Left renal pelvis (tissue), 4 donors: ENCODE measurements at places on chromosomes 2 and 18. TPM values are rescaled to one million over a fixed set of nuclear protein-coding genes. Genes with fewer than 3 reads are reported as not detected.

DNA sequence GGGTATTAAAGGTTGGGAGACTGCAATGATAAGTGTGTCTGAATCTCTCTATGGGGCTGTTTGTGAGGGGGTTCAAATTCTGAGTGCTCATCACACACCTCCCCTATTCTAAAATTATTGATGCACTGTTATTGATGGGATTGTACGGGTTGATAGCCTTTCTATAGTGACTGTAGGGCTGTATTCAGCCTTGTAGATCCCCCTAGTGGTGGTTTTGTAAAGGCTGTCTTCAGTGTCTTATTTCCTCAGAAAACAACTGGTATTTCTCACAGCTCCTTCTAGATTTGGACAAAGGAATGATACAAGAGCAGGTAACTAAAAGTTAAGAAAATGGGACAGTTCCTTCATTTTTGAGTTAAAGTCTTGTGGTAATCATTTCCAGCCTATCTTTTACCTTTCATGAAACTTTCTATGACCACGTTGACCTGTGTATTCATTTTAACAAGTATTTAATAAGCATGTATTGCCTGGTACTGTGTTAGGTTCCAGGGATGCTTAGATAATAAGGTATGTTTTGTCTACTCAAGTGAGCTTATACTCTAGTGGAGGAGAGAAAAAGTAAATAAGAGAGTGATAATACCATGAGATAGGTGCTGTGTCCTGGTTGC is 21.2 kb downstream of the SMAD4 start:
- no peak for DNase-seq

DNA sequence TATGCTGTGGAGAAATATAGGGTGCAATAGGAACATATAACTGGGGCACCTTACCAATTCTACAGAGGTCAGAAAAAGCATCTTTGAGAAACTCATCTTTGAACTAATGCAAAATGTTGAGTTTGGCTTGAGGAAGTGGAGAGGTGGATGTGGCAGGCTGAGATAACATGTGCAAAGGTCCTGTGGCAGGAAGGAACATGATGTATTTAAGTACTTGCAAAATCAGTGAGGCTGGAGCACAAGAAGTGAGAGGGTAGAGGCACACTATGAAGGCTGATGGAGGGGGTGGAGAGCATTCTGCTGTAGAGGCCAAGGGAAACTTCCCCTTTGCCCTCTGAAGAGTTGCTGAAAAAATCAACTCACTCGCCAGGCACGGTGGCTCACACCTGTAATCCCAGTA is 14.7 kb upstream of the RAB1A start:
- DNase-seq = no peak

- DNase-seq = no peak
These were observed 40.6 kb downstream of the FASTKD2 start for GRCh38 chr2:206805887-206806607.

The FAM210A gene
- 20.1 TPM for polyA plus RNA-seq

The RIT2 gene
- not detected for polyA plus RNA-seq

- no peak for DNase-seq
These were observed 41.8 kb upstream of the TMEM178A start for GRCh38 chr2:39623917-39624316.

The DYNC2LI1 gene
- polyA plus RNA-seq = 36.8 TPM

The MBOAT2 gene
- polyA plus RNA-seq = 79.9 TPM

The BMP10 gene
- polyA plus RNA-seq = not detected

DNA sequence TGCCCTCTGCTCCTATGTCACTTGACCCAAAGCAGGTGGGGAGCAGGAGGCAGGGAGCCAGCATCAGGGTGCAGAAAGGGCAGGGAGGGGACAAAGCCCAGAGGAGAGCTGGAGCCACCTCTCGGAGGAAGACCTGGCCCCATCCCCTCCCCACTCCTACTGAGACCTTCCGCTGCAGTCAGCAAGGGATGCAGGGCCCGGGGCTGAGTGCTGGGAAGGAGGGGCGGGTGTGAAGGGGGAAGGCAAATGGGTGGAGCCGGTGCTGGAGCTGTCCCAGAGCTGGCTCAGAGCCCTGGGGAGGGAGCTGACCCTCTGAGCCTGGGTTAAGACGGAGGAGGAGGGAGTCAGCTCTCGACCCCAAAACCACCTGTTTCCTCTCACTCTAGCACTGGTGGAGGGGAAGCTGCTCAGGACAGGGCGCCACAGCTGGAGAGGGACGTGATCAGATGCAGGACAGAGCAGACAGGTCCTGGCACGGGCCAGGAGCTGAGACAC is 33.8 kb downstream of the HS1BP3 start:
- DNase-seq = no peak

DNA sequence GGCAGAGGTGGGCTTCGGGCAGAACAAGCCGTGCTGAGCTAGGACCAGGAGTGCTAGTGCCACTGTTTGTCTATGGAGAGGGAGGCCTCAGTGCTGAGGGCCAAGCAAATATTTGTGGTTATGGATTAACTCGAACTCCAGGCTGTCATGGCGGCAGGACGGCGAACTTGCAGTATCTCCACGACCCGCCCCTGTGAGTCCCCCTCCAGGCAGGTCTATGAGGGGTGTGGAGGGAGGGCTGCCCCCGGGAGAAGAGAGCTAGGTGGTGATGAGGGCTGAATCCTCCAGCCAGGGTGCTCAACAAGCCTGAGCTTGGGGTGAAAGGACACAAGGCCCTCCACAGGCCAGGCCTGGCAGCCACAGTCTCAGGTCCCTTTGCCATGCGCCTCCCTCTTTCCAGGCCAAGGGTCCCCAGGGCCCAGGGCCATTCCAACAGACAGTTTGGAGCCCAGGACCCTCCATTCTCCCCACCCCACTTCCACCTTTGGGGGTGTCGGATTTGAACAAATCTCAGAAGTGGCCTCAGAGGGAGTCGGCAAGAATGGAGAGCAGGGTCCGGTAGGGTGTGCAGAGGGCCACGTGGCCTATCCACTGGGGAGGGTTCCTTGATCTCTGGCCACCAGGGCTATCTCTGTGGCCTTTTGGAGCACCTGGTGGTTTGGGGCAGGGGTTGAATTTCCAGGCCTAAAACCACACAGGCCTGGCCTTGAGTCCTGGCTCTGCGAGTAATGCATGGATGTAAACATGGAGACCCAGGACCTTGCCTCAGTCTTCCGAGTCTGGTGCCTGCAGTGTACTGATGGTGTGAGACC is at the start of gene PROC:
PROC (plus strand) TSS at position 128 of the 812 bp plus-strand sequence. CDS start 1,516 bp downstream, outside the sequence.
- no peak for DNase-seq

The SOX11 gene
- polyA plus RNA-seq = 20.3 TPM
